Aorta (tissue), 5 donors: ENCODE measurements at places on chromosomes 7 and 10. TPM values are rescaled to one million over a fixed set of nuclear protein-coding genes. Genes with fewer than 3 reads are reported as not detected.

- DNase-seq: peak; percentile 92
These were observed 249.7 kb downstream of the ELMO1 start for GRCh38 chr7:37198906-37199485.

DNA sequence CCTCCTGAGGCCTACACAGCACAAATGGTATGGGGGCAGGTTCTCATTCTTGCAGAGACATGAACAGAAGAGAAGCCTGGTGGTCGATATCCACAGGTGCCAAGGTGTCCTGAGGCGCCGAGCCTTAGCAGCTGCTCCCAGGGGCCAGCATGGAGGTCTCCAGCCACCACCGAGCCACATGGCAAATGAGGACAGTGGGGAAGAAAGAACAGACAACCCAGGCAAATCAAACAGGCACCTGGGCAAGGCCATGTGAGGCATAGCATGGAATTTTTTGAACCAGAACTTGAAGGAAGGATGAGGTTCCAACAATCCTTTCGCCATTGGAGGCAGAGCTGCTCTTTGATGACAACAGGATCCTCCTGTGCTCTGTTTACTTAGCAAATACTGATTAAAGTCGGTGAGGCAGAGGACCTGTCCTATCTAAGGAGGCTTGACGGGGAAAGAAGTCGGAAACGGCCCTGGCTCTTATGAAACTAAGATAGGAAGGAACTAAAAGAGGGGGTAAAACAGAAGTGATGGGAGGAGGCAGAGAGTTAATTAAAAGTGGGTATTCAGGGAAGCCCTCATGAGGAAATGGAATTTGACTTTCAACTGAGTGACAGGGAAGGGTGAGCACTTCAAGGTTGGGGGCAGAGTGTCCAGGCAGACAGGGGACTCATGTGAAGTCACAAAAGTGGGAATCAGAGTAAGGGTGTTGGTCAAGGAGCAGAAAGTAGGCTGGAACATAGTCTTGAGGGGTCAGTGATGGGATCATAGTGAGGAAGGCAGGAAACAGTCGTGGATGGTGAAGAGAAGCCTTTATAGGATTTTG is 8.6 kb upstream of the CALML3 start:
- no peak for DNase-seq

GRCh38 chr10:8136736-8137135 is 82.2 kb downstream of the GATA3 start:
- DNase-seq: no peak

GRCh38 chr10:102657984-102658724 is 13.9 kb downstream of the TRIM8 start:
- DNase-seq: peak; percentile 29

GRCh38 chr10:36366843-36367242 is 724.7 kb upstream of the FZD8 start:
- no peak for DNase-seq

DNA sequence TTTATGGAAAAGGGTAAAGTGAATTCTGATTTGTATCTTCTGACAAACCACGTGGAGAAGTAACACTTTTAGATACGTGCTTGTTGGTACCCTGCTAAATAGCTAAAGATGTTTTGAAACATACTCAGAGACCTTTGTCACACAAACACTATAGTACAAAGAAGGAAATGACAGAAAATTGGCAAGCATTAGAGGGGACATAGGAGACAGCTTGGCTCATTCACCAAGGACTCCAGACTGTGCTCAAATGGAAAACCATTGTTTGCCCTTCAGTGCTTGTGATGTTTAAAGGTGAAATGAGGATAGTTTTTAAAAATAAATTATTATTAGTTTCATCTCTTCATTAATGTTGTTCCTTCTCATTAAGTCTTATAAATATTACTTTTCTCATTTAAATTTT is 34.0 kb upstream of the CD36 start:
- DNase-seq: no peak

The TAS2R38 gene
- total RNA-seq: not detected

The DCLRE1A gene
- 3.8 TPM for total RNA-seq
